D341Med (cell line): ENCODE measurements at places on chromosomes 1 and 21.

GRCh38 chr1:86247597-86248279, 91.2 kb upstream of the COL24A1 start:
- DNase-seq: no peak

- no peak for DNase-seq
Measured at GRCh38 chr1:75469586-75470173, 141.2 kb downstream of the SLC44A5 start.

- DNase-seq: no peak
Measured at GRCh38 chr1:168696125-168696760, 32.8 kb downstream of the DPT start.

DNA sequence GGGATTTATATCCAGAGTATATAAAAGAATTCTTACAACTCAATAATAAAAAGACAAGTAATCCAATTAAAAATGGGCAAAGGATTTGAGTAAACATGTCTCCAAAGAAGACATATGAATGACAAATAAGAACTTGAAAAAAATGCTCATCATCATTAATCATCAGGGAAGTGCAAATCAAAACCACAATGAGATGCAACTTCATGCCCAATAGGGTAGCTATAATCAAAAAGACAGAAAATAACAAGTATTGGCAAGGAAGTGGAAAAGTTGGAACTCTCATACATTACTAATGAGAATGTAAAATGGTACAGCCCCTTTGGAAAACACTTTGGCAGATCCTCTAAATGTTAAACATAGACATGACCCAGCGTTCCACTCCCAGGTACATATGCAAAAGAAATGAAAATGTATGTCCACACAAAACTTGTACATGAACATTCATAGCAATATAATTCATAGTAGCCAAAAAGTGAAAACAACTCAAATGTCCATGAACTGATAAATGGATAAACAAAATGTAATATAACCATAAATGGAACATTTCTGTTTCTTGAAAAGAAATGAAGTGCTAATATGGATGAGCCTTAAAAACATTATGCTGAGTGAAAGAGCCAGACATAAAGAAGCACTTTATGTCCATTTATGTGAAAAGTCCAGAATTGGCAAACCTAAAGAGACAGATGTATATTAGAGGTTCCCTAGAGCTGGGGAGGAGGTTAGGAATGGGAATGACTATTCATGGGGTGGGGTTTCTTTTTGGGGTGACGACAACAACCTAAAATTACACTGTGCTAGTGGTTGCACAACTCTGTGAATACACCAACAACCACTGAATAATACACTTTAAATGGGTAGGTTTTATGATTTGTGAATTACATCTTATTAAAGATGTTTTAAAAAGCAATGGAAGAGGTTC, 259.7 kb downstream of the RHOU start:
- no peak for DNase-seq

- no peak for DNase-seq
Measured at GRCh38 chr1:38328278-38329035, 281.9 kb upstream of the POU3F1 start.

DNA sequence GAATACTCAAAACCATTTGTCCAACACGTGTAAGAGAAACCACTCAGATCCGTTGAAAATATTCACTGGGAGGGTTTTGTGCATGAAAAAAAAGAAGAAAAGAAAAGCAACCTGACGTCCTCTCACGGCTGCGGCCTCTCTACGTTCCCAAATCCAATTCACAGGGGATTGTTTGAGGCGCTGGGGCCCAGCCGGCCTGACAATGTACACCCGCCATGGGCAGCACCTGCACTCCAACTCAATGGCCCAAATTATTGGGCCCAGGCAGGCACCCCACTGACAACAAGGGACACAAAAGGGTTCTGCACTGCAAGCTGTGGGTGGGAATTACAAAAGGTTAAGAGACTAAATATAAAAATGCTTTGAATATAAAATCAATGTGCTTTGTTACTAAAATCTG, 41.5 kb downstream of the MORN1 start:
- DNase-seq: no peak

- peak; percentile 64 for DNase-seq
Measured at GRCh38 chr1:22918644-22919043, 54.0 kb downstream of the LACTBL1 start.

- no peak for DNase-seq
Measured at GRCh38 chr1:2840036-2840809, 38.7 kb upstream of the TTC34 start.

GRCh38 chr1:206420471-206420870, 49.8 kb upstream of the IKBKE start:
- no peak for DNase-seq

- no peak for DNase-seq
Measured at GRCh38 chr1:113965703-113966412, 13.4 kb upstream of the OLFML3 start.

- DNase-seq: no peak
Measured at GRCh38 chr1:2014741-2015735, 4.1 kb upstream of the GABRD start.

DNA sequence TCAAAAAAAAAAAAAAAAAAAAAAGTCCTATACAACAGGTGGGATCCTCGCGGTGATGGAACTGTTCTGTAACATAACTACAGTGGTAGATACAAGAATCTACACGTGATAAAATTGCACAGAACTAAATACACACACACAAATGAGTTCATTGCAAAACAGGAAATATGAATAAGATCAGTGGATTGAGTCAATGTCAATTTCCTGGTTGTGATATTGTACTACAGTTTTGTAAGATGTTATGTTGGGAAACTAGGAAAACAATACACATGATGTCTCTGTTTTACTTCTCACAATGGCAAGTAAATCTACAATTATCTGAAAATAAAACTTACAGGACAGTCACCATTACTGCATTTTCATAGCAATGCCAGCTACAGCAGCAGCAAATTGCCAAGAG, 59.8 kb downstream of the ITGB3BP start:
- no peak for DNase-seq
